Large intestine (tissue), 12 donors: ENCODE measurements at places on chromosomes 1 and 21. TPM values are rescaled to one million over a fixed set of nuclear protein-coding genes. Genes with fewer than 3 reads are reported as not detected.

DNA sequence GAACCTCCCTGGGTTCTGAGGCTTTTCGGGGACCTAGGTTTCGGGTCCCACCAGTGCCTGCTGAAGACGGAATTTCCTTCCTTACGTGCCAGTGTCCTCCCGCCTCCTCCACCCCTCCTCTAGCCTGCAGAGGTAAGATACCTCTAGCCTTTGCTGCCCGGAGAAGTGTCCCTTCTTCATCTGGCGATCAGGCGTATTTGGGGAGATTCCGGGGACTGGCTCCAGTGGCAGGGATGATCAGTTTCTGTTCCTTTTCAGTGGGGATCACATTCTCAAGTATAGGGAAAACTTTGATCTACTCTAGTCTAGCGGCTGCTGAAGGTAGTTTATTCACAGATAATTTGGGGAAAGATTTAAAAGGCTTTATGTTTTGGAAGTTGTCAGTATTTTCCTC lies 674 bp downstream of the CEP350 start:
- DNase-seq, result no peak

DNA sequence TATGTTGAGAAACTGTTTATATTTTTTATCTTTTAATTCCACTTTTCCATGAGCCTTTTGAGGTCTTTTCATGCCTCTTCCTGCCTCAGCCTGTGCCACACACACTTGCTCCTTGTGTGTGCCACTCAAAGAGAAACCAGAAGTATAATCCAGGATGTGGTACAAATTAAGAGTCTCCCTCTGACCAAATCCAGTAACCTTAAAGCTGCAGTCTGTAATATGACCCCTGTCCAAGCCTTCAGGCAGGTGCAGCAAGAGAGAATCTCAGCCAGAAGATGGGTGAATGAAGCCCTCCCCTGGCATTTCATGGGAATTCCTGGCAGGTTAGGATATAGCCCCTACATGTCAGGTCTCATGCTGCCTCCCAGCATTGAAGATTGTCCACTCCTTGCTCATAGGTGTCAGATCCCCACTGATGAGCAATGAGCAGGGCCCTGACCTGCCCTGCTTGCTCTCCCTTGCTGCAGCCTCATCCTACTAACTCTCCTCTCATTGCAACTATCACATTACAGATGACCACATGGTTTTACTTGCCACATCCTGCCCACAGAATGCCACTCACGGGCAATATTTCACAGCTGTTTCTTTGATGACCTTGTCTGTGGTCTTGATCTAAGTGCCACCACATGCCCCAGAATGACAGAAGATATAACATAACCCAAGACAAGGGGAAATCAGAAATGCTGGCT lies 169.3 kb downstream of the SEC16B start:
- DNase-seq, result no peak

The SIK1 gene
- 6.3 TPM for polyA plus RNA-seq

The DCST1 gene
- polyA plus RNA-seq, result 0.88 TPM

GRCh38 chr1:11472741-11473140 lies 6.2 kb upstream of the DISP3 start:
- DNase-seq, result no peak

DNA sequence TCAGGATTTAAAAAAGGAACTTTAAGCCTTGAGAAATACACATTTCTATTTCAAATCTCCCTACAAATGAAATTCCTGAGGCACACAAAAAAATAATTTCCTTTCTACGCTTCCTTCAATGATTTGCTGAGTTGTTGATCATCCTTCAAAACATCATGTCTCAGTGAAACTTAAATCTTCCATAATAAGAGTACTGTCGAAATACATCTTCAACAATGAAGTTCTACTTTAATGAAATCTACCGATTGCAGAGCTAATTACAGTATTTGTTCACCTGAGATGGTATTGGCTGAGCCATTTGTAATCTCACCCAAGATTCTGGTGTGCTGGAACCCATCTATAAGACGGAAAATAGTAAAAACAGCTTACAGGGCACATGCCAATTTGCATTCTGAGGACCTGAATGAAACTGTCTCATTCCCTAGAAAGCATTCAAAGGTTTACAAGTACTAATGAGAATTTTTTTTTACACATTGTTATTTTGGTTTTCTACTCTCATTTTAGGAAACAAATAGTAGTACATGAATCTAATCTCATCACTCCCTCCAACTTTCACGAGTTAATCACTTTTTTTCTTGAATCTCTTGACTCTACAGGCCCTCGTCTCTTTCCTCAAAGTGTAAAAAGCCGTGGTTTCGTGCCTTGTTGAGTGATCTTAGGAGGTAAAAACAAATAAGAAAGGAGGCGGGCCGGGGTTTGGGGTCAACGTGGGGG lies 1.1 kb downstream of the CHML start:
- DNase-seq, result peak; percentile 40

DNA sequence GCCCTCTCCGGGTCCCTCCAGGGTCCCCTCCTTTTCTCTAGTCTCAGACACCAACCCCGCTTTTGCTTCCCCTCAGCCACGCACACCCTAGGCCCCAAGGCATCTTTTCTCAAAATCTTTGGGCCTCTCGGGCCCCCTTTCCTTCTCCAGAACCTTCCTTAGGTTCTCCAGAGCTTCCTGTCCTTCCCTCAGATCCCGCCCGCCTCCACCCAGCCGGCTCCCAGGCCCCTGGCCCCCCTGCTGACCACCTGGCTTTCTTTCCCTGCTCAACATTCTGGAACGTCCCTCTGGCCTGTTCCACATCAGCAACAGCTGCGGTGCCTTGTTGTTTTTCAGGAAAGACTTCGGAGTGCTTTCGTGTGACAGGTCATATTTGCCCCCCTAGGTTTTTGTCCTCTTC lies 1.2 kb downstream of the ZDHHC18 start:
- no peak for DNase-seq
